T47D (cell line): ENCODE measurements at places on chromosomes 3 and 15.

- no peak for DNase-seq
Observed at GRCh38 chr3:143040261-143040879, 39.0 kb downstream of the U2SURP start.

DNA sequence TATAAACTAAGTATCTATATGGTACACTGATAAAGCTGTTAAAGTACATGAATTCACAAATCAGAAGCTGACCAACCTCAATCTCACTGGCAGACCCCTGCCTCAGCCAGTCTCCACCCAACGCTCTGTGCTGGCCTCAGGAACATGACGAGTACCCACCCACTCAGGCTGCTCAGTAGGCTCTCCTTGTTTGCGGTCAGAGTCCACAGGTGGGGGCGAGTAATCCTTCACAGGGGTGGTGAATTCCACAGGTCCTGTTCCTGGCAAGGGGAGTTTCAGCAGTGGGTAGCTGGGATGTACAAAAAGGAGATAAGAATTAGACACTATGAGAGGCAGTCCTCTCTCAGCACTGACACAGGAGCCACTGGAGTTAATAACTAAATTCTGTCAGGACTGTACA is 40.9 kb downstream of the SCAP start:
- no peak for DNase-seq

DNA sequence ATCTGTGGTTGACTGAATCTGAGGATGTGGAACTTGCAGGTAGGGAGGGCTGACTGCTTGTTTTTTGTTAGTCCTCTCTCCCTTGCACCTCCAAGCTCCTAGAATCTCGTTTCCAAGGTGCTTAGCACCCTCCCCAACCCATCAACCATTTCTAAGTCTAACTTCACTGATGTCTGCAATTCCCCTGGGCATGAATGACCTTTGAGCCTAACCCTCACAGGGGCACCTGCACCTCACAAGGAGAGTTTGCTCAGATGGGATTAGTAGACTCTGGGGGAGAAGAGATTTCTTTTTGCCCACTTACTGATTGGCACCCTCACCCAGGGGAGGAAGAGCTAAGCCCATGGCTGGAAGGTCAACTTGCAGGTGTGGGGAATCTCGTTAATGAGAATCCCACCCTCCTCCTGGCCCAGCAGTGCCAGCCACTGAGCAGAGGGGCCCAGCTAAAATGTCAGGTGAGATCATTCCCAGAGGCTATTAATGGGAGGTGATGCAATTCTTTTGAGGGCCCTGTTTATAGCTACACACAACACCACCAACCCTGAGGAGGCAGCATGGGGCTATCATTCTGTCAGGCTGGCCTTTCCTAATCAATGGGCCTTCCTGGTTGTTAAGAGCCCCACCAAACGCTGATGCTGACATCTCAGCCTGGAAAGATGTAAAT is 81.6 kb upstream of the HERC1 start:
- no peak for DNase-seq

- DNase-seq = no peak
Observed at GRCh38 chr3:60555686-60556354, 695.4 kb downstream of the FHIT start.

GRCh38 chr3:9109568-9109914 is 139.9 kb downstream of the SRGAP3 start:
- no peak for DNase-seq
